ENCODE measurements at places on chromosomes 1 and 21.

DNA sequence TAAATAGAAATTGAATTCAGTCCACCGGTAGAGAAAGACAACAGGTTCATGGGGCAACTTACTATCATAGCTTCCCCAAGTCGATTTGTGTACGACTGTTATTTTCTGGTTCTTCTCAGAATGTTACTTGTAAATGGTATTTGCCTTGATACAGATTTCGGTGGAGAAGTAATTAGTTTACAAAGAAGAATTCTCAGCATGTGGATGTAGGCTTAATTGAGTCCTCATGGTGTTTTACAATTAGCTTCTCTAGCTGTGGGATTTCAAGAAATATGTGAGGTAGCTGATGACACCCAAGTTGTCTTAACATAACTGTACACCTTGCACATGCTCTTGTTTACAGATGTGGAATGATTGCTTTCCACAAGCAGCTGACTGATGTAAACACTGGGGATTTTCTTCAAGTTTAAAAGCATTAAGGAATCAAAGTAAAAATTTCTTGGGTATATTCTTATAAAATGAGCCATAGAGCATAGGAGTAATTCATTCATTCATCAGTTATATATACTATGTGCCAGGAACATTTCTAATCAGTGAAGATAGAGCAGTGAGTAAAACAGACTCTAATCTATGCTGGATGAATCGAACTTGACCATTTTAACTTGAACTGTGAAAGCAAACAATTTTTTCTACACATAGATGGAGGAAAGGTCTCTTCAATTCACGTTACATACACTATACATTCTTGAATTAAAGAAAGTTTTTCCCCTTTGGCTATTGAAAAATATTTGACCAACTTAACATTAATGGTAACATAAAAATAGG, 1.4 kb downstream of the MACO1 start:
- no peak for DNase-seq

- no peak for DNase-seq
These were observed 60.1 kb upstream of the PTCH2 start for GRCh38 chr1:44903011-44903680.

GRCh38 chr21:32114419-32115035, 164.3 kb downstream of the MIS18A start:
- DNase-seq = no peak

DNA sequence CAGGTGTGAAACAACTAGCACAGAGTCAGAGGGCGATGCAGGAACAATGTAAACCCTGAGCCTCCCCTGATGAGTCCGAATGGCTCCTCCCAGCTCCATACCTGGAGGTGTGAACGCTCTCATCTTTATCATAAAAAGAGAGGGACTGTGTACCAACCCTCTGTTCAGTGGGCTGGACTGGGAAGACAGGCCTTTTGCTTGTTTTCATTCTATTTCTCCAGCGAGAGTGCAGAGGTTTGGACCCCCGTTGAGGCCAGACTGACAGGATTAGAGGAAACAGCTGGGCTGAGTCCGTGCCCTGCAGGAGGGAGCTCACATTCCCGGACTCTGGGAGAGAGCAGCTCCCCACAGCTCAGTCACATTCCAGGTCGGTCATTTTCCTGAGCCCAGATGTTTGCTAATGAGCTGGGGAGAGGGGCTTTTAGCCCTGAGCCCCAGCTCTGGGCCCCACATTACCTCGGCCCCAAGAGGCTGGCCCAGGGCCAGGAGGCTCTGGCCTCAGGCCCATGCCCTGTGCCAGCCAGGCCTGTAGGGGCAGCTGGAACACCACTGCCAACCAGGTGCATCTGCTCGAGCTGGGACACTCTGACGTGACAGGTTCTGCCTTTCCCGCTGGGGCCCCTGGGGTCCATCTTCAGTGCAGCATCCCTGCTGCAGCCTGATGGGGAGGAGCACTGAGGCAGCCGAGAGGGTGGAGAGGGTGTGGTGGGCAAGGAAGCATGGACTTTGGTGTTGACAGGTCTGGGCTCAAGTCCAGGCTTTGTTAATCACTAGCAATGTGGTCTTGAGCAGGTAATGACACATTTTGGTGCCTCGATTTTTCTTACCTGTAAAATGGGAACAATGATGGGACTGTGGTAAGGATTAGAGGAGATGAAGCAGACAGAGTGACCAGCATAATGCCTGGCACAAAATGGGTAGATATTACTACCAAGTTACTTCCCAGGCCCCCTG, 3.5 kb upstream of the NBL1 start:
- no peak for DNase-seq

GRCh38 chr21:42567861-42568260, 54.2 kb downstream of the SLC37A1 start:
- no peak for DNase-seq

GRCh38 chr1:25809283-25809926, 9.4 kb downstream of the SELENON start:
- no peak for DNase-seq

- DNase-seq = no peak
These were observed 111.4 kb downstream of the HLX start for GRCh38 chr1:220990427-220991339.

DNA sequence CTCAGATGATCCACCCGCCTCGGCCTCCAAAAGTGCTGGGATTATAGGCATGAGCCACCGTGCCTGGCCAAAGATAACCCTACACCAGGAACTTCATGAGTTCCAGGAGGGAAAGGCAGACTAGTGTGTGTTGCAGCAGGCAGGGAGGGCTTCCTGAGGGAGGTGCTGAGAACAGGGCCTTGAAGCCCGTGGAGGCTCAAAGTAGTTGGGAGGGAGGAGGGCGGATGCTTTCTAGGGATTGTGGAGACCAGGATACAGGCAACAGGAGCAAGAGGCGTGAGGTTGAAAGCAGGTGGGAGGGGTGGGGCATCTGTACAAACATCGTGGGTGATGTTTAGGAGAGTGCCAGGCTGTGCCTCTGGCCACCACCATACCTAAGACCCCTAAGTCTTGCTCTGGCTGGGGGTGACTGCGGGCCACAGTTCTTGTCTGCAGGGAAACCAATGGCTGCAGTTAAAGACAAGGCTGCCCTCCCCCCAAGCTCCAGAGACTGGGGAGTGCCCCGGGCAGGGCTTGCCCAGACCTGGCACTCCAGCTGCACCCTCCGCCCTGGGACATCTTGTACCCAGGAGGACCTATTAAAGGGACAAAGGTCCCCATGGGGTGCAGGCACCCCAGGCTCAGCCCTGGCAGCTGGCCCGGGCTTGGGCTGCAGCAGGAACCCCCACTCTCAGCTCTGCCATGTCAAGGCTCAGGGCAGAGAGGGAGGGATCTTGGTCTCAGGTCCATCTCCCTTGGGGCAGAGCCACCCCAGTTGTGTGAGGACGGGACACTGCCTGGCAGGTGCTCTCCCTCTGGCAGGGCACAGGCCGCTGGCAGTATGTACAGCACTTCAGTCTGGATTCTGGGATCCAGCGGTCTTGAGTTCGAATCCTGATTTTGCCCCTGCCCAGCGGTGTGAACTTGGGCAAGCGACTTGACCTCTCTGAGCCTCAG, 22.1 kb upstream of the CASZ1 start:
- DNase-seq = no peak

DNA sequence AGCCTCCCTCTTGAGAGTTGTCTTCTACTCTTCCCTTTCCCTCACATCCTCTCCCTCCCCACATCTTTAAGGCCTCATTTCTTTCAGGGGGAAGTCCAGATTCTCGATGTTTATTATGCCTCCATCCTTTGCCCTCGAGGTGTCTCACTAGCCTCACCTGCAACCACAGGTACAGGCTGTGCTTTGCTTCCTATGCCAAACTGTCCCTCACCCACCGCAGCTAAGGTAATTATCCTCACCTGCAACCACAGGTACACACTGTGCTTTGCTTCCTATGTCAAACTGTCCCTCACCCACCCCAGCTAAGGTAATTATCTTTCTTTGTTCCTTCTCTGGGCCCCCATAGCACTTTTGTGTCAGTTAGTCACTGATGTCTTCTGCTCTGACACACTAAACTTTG, 328.1 kb upstream of the SNX7 start:
- no peak for DNase-seq

DNA sequence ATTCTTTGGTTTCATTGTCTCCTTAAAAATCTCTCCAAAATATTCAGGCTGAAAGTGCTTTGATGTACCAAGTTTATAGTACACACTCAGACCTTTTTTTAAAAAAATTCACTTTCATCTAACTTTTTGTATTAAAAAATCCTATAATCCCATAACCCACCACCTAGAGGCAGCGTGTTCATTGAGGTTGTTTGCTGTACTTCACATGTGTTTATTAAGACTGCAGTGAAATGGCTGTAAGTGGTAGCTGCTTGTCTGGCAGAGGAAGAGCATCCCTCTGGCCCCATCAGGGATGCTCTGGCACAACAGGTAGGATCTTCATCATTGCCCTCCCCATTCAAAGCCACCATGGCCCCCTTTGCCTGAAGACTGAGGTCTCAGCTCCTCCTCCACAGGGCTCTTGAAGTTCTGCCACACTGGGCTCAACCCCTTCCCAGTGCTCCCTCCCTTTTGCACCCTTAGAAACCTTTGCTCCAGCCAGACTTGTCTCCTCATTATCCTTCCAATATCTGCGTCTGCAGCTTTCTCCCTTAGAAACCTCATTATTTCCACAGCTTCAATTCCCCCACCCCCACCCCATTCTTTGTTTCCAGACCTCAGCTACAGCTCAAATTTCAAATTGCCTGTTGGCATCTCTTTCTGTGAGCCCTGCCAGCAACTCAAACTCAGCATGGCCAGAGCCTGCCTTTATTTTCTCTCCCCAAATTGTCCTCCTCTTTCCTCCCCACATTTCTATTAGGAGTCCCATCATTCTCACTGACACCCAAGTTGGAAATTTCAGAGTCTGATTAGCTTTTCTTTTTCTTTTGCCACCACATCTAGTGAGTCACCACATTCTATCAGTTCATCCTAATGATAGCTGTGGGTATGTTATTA, 369.6 kb upstream of the USP24 start:
- no peak for DNase-seq

GRCh38 chr1:231724041-231724440, 97.5 kb downstream of the DISC1 start:
- DNase-seq = no peak

DNA sequence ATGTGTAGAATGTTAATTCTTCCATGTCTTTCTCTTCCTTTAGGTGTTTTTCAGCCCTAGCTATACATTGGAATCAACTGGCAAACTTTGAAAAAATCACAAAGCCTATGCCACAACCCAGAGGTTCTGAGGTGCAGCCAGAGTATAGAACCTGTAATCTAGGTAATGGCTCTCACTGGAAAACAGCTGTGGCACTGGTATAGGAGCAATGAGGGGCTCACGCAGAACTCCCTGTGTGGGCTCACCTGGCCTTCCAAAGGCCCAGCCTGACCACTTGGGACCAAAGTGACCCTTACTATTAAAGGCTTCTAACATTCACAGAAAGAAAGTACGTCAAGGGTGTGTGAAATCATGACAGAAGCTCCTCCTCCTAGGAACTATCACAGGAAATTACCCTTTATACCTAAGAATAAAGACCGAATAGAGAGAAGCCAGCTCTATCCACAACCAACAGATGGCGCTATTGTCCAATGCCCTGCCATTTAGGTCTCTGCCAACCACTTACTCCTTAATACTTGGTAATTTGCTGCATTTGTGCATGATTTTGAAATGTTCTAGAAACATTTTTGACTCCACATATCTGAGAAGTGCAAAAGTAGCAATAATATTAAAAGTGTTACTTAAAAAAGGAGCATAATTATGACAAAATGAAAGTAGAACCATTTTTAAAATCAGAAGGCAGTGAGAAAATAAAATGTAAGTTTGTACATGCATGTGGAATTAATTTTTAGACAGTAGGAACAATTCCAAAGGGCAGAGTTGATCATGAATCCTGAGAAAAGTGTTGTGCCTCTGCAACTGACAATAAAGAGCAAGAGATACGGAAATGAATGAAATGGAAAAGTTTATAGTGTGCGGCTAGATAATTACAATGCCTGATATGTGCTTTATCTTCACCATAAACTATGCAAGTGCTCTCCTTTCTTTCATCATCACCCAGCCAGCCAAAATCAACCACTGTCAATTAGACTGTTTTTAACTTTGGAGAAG, 93.1 kb upstream of the HAO2 start:
- DNase-seq = no peak

DNA sequence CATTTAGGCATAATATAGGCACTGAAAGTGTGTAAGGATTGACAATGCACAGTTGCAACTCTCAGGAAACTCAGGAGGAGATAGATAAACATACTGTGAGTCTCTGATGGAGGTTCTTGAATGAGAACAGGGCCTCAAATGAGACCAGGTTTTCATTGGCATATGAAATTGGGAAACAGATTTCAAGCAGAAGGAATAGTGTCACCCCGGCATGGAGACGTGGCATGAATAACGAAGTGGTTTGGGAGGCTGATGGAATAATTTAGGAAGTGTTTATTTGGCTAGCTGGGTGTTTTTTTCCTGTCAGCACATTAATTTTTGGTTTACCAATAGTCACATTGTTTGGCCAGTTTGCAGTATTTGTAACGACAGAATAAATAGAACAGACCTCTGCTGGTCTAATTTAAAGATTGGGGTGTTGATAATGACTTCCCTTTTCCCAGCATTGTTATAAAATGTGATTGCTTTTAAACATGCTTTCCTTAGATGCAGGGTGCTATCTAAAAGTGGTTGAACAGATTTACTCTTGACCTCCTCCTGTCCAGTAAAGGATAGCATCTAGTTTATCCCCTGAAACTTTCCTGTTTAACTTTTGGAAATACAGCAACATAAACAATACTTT, 132.0 kb downstream of the C1orf21 start:
- DNase-seq = no peak

DNA sequence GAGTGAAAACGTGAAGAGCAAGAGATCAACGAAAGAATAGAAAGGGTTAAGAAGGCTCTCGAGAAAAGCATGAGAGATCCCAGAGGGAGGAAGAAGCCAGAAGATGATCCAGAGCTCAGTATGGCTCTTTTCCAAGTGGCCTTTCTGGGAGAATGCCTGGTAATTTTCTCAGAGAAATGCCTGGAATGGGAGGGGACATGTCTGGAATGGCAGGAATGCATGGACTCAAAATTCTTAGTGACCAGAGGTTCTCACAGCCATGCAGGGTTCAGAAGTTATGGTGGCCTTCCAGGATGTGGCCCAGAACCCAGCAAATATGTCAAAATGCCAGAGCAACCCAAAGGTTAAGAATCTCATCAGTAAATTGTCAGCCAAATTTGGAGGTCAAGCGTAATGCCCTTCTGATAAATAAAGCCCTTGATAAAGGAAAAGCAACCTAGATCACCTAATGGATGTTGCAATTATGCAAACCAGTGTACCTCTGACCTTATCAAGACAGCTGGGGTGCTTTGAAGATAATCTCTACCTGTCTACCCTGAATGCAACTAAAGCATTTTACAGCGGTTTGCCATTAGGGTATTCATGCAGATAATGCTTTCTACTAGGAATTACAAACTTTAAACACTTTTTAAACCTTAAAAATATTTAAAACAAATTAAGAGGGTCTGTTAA, 53.1 kb downstream of the NBPF6 start:
- no peak for DNase-seq

DNA sequence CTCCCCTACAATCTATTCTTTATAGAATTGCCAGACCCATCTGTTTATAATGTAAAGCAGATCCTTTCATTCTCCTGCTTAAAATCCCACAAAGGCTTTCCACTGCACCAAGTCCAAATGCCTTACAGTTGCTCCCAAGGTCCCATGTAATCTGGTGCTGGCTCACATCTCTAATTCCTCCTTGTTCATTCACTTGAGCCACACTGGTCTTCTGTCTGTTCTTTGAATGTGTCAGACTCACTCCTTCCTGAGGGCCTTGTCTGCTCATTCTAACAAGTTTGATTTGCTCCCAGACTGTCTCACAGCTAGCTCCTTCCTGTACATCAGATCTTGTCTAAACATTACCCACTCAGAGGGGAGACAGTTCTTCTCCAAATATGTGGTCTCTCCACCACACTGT, 38.9 kb downstream of the ALG14 start:
- DNase-seq = no peak
